ENCODE measurements at places on chromosomes 5 and 9.

- DNase-seq = no peak
Observed at GRCh38 chr5:112923148-112923917, 1.3 kb upstream of the REEP5 start.

- DNase-seq = no peak
Observed at GRCh38 chr9:133002147-133003070, 23.9 kb downstream of the GFI1B start.

- no peak for DNase-seq
Observed at GRCh38 chr9:133226219-133227171, 17.4 kb upstream of the OBP2B start.

DNA sequence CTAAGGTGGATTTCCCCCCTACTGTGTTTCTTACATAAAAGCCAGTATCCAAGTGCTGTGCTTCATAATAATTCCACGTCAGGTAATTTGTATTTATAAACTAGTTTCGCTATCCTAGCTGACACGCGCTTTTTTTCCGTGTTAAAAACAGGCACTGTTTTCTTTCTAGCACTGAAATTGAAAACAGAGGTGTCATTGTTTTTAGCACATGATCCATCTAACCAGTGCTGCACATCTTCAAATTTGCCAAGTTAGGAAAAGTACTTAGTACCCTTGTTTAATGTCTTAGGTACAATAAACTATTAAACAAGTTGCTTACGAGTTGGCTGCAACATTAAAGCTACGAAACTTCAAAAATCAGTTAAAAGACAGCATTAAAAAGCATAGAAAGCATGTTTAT, 49.9 kb downstream of the JMY start:
- DNase-seq = no peak

GRCh38 chr9:35294556-35294955, 132.7 kb downstream of the UNC13B start:
- no peak for DNase-seq

DNA sequence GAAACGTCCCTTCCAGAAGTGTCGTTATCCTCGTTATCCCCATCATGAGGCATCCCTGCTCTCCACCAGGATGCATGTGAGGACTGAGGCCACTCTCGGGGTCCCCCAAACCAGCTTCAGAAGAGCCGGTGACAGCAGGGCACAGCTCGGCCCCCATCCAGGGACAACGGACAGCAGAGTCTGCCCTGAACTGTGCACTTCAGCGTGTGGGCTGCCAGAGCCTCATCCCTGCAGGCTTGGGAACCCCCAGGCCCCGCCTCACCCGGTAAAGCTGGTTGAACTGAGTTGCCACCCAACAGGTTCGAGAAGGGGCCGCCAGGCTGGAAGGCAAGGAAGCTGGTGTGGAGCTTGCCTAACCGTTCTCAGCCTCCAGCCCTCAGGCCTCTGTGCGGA, 710 bp upstream of the CARD9 start:
- DNase-seq = no peak

DNA sequence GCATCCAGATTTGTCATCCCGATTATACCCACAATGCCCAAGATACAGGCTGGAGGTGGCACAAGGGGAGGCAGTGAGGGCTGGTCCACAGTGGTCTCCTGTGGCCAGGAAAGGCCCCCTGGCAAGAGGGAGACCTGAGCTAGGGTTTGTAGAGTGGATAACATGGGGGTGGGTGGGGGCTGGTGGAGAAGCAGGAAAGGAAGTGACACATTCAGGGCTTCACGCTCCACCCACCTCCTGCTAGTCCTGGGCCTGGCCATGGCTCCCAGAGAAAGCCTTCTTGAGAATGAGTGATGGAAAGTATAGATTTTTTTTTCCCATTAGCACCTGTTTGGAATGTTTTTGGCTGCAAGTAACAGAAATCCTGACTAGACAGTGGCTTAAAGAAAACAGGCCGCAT, 81.3 kb downstream of the ANKRD33B start:
- no peak for DNase-seq

DNA sequence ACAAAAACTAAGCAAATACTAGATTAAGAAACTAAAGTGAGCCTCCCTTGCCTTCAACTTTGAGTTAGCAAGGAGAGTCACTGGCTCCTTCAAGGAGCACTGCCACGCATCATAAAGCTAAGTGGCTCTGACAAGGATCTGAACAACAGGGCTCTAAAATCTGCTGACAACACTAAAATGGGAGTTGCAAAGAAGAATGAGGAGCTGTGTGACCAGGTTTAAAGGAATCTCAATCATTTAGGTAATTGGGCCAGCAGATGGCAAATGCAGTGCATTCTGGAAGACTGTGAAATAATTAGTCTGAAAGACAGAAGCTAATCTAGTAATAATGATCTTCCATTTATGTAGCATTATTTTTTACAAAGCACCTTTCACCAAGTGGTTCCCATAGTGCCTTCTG, 297.0 kb upstream of the TAS2R1 start:
- DNase-seq = peak; percentile 74

GRCh38 chr9:38181866-38182265, 112.8 kb upstream of the SHB start:
- no peak for DNase-seq

DNA sequence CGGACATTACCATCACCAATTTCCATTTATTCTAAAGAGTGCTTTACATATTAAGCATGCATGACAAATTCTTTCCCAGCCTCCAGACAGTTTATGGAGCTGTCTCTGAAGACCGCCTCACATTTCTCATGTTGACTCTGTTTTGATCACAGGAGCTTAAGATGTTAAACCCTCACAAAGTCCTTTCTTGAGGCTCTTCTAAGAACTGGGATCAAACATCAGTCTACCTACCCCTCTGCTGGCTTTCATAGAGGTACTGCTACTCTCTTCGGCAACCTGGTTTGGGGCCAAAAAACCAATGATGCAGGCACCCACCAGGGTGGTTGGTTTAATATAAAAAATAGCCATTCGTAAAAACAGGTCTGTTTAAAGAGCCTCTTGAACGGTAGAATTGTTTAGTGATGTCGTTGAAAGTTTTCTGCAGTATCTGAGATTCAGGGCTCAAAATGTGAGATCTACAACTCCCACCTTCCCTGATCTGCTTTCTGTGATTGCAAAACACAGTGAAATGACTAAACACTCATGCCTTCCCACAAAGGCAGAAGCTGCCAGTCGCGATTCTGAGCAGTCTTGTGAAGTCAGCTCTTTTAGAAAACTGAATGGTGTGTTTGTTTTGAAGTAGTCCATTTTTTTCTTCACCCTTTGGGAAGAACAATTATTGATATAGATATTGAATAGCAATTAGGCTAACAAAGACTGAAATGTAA, 3.5 kb downstream of the RXFP3 start:
- DNase-seq = no peak

- no peak for DNase-seq
Observed at GRCh38 chr9:99970481-99970880, 64.0 kb downstream of the STX17 start.

GRCh38 chr5:142143878-142144277, 35.3 kb downstream of the NDFIP1 start:
- no peak for DNase-seq

DNA sequence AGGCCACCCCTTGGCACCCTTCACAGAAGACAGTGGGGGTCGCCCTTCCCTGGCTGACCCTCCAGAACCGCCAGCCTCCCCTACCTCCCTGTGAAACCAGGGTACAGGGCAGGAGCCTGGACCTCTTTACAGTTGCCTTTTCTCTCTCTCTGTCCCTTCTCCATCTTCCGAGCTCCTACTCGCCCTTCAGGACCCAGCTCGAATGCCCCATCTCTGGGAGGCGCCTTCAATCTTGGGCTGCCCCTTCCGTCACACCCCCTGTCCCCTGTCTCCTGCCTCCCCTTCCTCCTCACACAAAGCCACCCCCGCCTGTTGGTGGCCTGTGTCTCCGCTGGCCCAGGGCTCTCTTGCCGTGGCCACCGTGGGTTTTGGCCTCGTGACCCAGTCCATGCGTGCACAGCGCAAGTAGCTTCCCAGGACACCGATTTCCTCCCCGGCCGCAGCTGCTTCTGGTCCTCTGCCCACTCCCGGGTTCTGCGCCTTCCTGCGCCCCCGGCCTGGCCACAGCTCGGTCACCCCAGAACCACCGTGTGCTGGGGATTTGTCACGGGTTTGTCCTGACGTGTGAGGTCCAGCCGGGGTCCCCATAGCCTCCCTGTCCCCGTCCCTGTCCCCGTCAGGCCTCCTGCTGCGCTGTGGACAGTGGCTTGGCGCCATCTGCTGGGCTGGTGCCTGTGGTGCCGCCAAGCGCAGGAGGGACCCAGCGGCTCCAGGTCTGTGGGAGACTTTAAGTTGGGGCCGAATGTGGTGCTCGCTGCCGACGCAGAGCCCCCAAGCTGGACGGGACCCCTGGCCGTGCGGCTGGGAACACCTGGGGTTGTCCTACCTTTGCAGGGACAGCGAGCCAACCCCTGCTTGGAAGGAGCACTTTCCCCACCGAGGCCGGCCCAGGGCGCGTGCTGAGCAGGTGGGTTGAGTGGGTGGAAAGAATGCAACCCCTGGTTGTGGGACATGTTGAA, 4.0 kb upstream of the TMEM250 start:
- DNase-seq = no peak

- DNase-seq = no peak
Observed at GRCh38 chr5:130136300-130136699, 232.0 kb downstream of the CHSY3 start.

DNA sequence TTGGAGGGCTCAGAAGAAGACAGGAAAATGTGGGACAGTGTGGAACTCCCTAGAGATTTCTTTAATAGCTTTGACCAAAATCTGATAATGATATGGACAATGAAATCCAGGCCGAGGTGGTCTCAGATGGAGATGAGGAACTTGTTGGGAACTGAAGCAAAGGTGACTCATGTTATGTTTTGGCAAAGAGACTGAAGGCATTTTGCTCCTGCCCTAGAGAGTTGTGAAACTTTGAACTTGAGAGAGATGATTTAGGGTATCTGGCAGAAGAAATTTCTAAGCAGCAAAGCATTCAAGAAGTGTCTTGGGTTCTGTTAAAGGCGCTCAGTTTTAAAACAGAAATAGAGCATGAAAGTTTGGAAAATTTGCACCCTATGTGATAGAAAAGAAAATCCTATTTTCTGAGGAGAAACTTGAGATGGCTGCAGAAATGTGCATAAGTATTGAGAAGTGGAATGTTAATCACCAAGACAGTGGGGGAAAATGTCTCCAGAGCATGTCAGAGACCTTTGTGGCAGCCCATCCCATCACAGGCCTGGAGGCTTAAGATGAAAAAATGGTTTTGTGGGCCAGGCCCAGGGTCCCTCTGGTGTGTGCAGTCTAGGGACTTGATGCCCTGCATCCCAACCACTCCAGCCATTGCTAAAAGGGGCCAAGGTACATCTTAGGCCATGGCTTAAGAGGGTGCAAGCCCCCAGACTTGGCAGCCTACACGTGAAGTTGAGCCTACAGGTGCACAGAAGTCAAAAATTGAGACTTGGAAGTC, 463.7 kb upstream of the TLE4 start:
- DNase-seq = no peak

- DNase-seq = no peak
Observed at GRCh38 chr9:36486329-36486932, 86.3 kb upstream of the MELK start.

- no peak for DNase-seq
Observed at GRCh38 chr5:139275956-139276355, 17.6 kb upstream of the MATR3 start.

DNA sequence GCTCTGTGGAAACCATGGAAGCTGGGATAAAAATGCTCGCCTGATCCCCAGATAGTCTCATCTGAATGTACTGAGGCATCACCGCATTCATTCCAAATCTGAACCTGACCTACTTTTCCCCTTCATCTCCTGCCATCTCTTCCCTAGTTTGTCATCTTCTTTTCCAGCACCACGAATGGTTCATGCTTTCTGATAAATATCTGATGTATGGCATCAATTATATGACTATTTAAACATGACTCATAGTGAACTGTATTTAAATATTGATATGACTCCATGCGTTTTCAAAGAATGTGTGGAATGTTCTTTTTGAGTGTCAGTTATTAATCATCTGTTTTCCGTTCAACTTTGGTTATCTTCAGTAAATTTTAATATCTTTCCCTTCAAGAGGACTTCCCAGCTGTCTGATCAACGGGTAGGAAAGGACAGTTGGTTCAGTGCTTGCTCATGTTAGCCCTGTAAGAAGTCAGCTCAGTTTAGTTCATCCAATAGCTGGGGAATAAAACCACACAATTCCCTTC, 21.1 kb downstream of the BASP1 start:
- DNase-seq = no peak

DNA sequence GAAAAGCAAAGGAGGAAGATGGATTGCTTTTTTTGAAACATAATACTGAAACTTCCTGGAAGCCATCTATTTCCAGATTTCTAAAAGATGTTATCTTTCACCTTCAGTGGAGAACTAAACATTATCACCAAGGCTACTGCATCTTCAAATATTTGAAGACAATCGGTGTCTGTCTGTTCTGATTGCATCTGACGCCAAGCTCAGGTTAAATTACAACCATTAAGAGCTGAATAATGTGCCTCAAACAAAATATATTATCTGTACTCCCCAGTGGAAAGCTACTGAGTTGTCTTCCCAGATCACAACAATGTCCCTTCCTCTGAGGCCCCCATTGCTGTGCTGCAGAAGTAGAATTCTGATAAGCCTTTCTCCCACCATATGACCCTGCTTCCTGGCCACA, 342.3 kb downstream of the PLK2 start:
- DNase-seq = no peak

DNA sequence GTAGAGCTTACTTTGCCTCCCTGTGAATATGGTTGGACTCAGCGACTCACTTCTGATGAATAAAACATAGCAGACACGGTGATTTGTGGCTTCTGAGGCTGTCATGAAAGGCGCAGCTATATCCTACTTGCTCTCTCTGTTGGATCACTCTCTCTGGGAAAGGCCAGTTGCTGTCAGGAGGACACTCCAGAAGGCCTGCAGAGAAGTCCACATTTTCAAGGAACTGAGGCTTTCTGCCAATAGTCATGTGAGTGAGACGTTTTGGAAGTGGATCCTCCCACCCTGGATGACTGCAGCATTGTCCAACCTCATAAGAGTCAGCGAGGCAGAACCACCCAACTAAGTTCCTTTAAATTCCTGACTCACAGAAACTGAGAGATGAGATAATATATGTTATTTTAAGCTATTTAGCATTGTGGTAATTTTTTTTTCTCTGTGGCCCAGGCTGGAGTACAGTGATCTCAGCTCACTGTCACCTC, 156.0 kb upstream of the MAST4 start:
- no peak for DNase-seq

- DNase-seq = no peak
Observed at GRCh38 chr5:143488381-143488780, 84.9 kb upstream of the NR3C1 start.

- DNase-seq = peak; percentile 31
Observed at GRCh38 chr5:39542511-39543285, 117.9 kb upstream of the DAB2 start.

GRCh38 chr5:33968211-33969005, 16.1 kb downstream of the SLC45A2 start:
- DNase-seq = no peak
